NCI-H69 (cell line): ENCODE measurements at places on chromosomes 16 and 17.

GRCh38 chr16:12303653-12304052 lies 327.1 kb downstream of the SNX29 start:
- no peak for DNase-seq

DNA sequence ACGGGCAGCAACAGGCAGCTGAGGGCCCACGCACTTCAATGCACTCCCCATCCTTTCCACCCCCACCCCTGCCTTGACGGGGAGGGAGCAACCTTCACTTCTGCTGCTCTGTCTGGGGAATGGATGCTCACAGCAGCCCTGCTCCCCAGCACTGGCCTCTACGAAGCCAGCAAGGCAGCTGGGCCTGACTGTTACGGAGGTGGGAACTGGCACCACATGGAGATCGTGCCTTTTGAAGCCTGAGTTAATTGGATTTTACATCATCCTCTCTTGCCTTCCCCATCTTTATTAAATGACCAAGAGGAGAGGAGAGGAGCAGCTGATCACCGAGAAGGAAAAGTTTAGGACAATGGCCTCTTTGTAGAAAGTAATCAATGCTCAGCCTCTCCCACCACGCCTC lies 187.0 kb upstream of the RPL38 start:
- no peak for DNase-seq

- DNase-seq, result no peak
Measured at GRCh38 chr16:88799569-88800276, 3.9 kb upstream of the CDT1 start.

DNA sequence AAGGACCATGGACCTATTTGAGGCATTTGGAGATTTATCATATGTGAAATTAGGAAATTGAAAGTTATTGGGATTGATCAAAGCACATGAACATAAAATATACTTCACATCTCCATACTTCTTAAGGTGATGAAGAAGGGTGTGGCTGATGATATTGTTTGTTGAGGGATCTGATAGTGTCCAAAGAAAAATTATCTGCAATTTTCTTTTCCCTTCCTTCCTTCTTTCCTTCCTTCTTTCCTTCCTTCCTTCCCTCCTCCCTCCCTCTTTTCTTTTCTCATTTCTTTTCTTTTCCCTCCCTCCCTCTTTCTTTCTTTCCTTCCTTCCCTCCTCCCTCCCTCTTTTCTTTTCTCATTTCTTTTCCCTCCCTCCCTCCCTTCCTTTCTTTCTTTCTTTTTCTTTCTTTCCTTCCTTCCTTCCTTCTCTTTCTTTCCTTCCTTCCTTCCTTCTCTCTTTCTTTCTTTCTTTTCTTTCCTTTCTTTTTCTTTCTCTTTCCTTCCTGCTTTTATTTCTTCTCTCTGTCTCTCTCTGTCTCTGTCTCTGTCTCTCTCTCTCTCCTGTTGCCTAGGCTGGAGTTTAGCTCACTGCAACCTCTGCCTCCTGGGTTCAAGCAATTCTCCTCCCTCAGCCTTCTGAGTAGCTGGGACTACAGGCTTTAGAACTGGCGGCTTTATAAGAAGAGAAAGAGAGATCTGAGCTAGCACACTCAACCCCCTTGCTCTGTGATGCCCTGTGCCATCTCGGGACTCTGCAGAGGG lies 20.9 kb upstream of the ITPRIPL2 start:
- DNase-seq, result no peak

- DNase-seq, result no peak
Measured at GRCh38 chr17:78689029-78689428, 93.0 kb downstream of the CYTH1 start.

DNA sequence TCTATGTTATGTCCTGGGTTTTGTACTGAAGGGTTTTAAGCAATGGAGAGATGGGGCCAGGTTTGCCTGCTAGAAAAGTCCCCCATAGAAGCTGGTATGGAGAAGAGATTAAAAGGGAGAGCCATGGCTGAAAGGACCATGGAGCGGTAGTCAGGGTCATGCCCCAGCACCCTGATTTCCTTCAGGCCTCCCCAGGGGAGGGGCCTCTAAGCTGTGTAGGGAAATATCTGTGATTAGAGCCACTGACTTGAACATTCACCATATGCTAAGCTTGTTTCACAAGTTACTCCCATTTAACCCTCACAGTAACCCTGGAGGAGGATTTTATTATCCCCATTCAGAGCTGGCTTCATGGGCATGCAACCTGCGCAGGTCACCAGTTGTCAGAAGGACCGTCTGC lies 3.8 kb upstream of the ATP2A3 start:
- no peak for DNase-seq

DNA sequence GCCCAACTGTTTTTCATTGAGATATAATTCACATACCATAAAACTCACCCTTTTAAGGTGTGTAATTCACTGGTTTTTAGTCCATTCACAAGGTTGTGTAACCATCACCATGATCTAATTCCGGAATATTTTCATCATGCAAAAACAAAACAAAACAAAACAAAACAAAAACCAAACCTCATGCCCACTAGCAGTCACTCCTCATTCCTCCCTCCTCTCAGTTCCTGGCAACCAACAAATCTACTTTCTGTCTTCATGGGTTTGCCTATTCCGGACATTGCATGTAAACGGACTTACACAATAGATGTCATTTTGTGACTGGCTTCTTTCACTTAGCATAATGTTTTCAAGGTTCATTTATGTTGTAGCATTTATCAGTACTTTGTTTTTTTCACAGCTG lies 4.5 kb upstream of the NOD2 start:
- no peak for DNase-seq

- DNase-seq, result peak; percentile 81
Measured at GRCh38 chr17:14320734-14321475, 20.0 kb downstream of the HS3ST3B1 start.
